ENCODE measurements at places on chromosomes 11 and 22.

DNA sequence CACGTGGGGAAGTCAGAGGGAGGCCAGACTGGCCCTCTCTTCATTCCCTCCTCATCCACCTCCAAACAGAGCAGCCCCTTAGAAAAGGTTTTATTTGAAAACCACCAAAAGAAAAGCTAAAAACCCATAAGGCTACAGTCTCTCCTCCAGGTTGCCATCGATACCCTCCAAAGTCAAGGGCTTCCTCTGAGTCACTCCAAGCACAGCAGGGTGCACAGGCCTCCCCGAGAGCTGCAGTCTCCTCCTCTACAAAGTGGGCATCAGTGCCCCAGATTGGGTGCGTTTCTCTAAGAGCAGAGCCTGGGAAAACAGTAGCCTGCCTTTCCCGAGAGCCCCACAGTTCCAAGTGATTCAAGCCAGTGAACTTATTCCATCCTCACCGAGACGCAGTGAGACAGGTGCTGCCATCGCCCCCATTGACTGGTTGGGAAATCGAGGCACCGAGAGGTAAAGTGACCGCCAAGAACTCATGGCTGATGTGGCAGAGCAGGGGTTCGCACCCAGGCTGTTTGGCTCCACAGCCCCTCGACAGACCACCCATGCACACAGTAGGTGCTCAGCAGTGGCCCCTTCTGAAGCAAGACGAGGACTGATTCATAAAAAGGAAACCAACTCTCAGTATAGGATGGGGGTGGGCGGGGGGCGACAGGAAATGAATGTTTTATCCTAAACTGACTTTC, 91.7 kb upstream of the SHISAL1 start:
- no peak for DNase-seq

DNA sequence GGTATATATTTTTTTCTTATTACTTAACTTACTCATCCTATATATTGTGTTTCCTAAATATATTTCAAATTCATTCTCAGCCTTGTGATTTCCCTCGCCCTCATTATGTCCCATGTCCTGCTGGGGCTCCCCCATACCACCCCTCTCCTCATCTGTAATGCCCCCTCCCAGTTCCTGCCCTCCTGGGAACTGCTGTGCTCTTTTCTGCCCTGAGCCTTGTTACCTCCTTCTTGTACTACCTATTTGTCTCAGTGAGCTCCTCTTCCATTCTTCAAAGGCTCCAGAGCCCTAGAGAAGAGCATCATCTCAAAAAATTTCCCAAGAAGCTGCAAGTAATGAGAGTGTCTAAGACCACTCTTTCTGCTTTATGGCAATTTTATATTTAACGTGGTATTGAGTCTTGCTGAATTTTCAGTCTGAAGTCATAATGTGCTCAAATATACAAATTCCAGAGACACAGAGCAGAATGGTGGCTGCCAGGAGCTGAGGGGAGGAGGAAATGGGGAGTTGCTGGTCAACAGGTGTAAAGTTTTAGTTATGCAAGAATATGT, 66.5 kb upstream of the TOP3B start:
- no peak for DNase-seq

GRCh38 chr11:67277231-67277961, 11.1 kb downstream of the GRK2 start:
- DNase-seq = peak; percentile 88

DNA sequence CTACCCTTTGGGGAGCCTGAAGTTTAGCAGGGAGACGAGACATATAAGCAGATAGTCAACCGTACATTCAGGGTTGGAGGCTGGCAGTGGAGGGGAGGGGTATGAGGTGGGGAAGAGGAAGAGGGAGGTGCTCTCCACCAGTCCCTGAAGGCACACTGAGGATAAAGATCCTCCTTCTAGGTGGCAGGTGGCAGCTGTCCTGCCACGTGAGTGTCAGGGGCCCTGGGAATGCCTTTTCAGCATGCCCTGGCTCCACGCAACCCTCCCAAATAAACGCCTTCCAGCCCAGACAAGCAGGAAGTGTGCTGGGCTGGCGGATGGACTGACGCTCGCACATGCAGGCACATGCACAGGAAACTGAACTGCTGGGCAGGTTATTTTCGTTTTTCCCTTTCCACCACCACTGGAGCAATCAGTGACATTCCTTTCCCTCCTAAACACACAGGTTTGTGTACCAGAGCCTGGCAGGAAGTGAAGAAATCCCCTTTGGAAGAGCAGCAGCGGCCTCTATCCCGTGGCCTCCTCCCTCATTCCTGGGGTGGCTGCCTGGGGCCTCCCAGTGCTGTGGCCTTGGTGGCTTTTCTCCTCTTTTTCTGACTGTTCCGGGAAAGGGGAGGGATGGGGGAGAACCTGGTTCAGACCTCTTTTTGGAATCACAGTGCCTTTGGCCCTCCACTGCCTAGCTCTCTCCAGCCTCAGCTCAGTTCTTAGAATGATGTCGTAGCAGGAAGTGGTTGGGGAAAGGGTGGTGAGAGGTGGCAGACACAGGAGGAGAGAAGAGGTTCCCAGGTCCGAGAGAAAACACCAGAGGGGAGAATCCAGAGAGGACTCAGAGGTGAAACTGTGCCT, 157.0 kb upstream of the TIMP3 start:
- no peak for DNase-seq

DNA sequence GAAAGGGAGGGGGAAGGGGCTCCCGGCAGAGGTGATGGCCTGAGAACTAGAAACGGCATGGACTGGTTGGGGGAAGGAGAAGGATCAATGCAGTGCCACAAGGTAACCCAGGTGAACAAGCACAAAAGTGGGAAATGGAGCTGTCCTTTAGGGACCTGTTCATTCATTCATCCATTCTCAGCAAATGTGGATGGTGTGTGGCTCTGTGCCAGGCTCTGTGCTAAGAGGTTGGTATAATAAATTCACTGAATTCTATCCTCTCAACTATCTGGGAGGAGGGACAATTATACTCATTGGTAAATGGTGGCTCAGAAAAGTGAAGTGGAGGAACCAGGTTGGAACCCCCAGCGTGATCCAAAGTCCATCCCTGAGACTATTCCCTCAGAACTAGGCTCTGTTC, 18.6 kb upstream of the ARAP1 start:
- DNase-seq = no peak

DNA sequence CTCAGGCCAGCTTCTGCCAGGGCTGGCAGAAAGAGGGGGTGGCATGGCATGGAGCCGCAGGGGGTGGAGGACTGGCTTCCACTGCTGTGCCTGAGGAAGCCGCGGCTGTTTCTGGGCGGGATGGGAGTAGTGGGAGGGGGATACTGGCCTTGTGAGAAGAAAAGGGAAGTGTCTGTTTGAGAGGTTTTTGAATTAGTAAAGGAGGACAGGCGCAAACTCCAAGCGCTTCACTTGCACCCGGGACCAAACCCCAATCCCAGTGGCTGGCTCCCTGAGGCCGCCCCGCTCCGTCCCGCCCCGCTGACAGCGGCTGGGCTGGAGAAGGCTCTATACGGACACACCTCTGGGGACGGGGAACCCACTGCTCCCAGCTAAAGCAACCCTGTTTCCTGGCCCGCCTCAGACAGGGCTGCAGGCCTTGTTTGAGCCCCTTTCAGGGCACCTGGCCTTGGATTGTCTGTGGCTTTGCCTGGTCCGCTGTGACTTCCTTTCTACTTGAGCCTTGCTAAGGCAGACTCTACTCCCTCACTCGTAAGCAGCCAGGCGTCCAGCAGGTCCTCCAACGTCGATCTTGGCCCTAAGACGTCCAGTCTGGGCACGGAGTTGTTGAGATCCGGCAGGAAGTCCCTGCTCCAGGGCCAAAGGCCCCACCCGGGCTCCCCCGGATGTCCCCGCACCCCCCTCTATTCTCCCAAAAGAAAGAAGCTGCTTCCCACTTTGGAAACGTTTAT, 2.2 kb downstream of the APOA1 start:
- DNase-seq = no peak

DNA sequence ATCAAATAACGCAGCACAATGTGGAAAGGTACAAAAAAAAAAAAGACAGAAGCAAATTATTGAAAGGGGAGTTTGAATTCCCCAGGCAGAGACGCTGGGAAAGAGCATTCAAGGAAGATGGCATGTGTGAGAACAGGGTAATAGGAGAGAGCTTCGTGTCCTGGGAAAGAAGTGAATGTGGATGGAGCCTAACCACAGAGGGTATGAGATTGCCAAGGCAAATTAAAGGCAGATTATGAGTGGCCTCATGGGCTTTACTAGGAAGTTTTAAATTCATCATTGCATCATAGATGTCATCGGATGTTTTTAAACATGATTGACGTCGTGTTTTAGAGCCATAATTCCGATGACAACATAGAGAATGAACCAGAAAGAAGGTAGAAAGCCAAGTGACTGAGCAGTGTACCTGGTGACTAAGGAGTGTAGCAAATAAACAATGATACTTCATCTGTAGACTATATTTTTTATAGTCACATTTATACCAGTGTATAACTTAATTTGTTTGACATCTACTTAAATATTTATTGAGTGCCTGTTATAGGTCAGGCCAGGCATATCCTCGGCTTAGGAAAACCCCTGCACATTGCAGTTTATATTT, 151.4 kb downstream of the MSANTD4 start:
- no peak for DNase-seq

- no peak for DNase-seq
These were observed 57.0 kb upstream of the BIRC3 start for GRCh38 chr11:102260241-102260640.

GRCh38 chr11:60077216-60077817, 11.1 kb upstream of the MS4A2 start:
- no peak for DNase-seq

DNA sequence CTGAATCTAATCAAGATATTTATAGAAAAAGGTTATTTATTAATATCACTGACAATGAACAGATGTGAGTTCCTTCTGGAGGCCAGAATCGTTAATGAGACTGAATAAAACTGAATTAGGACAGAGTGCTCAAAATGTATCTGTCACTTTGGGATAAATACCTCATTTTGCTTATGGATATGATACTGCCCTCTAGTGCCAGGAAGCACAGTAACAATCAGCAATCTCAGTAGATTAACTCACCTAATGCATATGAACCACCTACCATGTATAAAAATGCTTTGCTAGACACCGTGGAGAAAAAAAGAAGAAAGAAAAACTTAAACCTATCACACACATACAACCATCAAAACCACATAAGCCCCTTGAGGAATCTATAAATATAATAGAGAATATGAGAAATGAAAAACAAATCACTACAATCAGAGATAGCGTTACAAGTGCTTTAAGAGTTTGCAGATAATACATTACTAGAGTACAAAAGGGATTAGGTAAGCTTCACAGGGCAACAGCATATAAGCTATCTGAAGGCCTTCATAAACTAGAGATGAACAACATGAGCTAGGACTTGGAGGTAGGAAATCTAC, 117.4 kb downstream of the SGSM3 start:
- no peak for DNase-seq

GRCh38 chr11:115126092-115126491, 378.1 kb downstream of the CADM1 start:
- DNase-seq = no peak

- DNase-seq = no peak
These were observed 36.0 kb upstream of the OAF start for GRCh38 chr11:120174866-120175265.

DNA sequence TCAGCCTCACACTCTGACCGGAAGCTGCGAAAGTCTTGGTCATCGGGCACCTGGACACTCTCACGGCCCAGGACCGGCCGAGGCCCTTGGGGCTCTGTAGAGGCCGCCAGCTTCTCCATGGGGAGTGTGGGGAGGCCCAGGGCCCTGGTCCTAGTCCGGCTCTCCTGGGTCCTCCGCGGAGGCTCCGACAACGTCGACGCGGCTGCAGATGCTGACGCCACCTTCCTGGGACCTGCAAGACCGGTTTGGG, 12.9 kb downstream of the STARD10 start:
- no peak for DNase-seq

GRCh38 chr11:14132312-14132711, 169.8 kb downstream of the SPON1 start:
- no peak for DNase-seq

- no peak for DNase-seq
These were observed 19.7 kb downstream of the NNMT start for GRCh38 chr11:114315749-114316368.

DNA sequence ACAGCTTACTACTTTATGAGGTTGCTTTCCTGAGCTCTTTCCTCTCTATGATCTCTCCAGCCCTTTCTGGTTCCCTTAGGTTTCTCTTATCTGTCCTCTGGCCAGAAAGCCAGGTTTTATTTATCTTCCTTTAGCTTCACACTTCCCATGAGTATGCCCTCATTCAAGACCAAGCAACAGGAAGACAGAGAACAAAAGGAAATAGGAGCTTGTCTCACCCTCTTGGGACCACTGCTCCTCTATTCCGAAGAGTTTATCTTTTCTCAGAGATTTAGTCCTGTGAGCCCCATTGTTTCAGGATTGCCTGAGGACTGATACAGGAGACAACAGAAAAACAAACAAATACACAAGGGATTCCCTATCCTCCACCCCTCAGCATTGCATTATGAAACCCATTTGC, 62.4 kb upstream of the CCDC179 start:
- no peak for DNase-seq

- no peak for DNase-seq
These were observed 30.2 kb upstream of the B3GNT6 start for GRCh38 chr11:77003963-77004362.

DNA sequence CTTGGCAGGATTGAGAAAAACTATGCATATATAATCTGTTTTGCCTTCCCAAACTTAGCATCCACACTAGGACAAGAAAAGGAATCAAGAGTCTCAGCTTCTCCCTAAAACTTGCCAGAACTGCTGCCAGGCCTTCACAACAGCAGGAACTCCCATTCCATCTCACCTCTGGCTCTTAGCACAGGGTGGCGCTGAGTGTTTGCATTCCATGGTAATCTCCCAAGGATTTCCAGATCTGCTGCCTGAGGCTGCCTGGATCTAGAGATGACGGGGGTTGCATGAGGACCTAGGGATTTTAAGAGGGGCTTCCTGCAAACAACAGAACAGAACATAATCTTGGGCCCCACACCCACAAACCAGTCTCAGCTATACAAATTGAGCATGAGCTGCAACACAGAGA, 87.1 kb upstream of the OPCML start:
- no peak for DNase-seq

DNA sequence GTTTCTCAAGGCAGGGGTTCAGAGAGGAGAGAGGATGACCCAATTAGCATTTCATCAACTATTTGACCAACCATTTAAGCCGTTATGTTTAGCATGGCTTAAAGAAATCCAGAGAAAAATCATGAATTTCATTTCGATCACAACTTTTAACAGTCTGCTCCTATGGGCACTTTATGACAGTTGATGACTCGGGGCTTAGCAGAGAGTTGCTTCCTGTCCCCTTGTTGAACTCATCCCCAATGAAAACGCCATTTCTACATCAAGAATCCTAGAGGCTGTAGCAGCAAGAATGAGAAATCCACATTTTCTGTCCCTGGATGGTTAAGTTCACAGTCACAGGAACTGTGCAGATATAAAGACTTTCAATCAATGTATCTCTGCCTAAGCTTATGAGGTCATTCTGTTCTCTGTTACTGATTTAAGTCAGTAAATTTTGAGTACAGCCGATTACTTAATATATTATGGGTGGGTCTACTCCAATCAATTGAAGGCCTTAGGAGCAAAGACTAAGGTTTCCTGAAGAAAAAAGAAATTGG, 81.1 kb downstream of the BDNF start:
- DNase-seq = no peak
